Uterus (tissue), 4 donors: ENCODE measurements at places on chromosomes 11 and 22.

DNA sequence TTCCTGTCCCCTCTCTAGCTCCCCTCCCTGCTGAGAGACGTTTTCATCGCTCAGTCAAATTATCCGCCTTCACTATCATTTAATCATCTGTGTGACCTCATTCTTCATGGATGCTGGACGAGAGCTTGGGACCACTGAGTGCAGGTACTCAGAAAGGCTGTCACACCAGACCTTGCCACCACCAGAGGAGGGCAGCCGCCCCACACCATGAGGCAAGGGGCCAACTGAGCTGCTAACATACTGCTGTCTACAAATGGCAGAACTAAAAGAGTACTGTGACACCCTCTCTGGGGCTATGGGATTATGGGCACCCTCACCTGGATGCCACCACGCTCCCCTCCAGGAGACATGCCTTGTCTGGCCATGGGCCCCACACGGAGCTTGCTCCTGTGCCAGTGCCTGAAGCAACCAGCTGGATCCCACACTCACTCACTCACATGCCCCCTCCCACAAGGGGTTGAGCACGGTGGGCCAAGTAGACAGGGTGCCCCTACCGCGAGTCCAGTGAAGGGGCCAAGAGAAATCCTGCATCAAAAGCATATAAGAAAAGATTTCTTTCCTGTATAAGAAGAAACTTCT lies 670.0 kb upstream of the CCDC90B start:
- DNase-seq: no peak

DNA sequence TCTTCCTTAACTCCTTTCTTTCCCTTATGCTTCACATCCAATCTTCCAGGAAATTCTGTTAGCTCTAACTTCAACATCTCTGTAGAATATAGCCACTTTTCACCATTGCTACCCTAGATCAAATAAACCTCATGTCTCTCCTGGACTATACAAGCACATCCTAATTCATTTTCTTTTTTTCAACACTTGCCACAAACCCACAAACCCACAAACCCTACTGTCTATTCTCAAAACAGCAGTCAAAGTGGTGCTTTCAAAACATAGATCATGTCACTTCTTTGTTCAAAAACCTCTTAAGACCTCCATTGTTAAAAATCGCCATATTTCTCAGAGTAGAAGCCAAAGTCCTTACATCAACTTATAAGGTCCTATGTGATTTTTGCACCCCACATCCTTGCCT lies 94.3 kb downstream of the PIWIL4 start:
- no peak for DNase-seq

GRCh38 chr11:126743628-126744027 lies 256.9 kb downstream of the KIRREL3 start:
- DNase-seq: no peak

DNA sequence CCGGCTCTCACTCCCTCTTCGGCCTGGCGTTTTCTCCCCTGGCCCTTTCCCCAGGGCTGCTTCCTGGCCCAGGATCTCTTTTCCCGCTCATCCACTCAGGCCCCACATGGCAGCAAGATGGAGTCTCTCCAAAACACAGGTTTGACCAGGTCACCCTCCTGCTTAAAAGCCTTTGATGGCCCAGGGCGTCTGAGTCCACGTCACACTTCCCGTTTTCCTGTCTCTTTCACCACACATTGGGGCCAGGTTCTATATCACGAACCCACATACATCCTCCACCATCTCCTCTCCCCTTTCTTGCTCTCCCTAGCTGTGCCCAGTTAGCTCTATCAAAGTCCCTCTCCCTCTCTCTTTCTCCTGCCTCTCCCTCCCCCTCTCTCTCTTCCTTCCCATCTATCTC lies 7.8 kb upstream of the LRRC32 start:
- no peak for DNase-seq

GRCh38 chr11:119584193-119585042 lies 144.6 kb downstream of the NECTIN1 start:
- DNase-seq: no peak

DNA sequence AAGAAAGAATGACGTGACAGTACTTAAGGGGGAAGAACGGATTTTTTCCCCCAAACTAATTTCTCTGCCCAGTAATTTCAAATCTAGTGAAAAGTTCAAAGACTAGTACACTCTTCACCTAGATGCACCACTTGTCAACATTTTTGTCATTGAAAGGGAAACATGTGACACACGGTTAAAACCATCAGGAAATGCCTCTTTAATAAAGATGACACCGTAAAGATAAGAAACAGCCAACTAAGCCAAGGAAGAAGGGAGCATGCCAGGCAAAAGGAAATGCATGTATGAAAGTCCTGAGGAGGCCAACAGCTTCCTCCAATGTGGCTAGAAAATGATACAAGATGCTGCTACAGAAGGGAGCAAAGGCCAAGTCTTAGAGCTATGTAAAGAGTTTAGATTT lies 49.4 kb downstream of the RSF1 start:
- no peak for DNase-seq

DNA sequence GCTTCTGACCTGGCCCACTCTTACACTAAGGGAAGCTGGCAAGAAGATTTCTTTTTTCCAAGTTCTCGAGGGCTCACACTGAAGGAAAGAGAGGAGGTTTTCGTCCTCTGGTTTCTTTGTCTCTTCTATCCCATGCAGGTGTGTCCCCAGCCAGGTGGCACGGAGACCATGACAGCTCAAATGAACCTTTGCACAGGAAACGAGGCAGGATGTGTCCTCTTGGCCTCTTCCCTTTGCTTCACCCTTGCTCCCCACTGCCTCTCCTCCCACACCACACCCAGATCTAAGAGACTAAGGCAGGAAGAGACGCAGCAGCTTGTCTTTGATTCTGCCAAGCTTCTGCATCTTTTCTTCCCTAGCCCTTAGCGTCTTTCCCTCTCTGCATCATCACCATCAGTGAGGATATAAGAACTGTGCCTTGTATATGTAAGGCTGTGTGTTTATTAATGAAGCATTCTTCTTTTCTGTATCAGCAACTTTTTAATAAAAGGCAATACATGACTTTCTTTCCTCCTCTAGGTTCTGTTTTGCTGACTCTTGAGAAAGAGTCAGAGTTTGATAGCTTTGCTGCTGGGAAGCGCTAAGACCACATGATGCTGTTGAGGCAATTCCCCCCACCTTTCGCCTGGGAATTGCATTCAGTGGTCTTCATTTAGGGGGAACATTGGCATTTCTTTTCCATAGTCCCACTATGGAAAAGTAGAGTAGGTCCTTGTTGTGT lies 56.0 kb upstream of the PARVA start:
- no peak for DNase-seq

GRCh38 chr22:20926243-20926642 lies 9.0 kb downstream of the CRKL start:
- no peak for DNase-seq

GRCh38 chr11:26916805-26917204 lies 77.1 kb upstream of the FIBIN start:
- no peak for DNase-seq

- no peak for DNase-seq
Measured at GRCh38 chr11:27861706-27862430, 161.6 kb upstream of the BDNF start.

- DNase-seq: no peak
Measured at GRCh38 chr11:65696802-65697552, 15.1 kb upstream of the KAT5 start.

GRCh38 chr11:114799476-114799875 lies 121.1 kb downstream of the NXPE2 start:
- no peak for DNase-seq

- DNase-seq: no peak
Measured at GRCh38 chr11:35619855-35620640, 1.8 kb downstream of the FJX1 start.
